ENCODE measurements at places on chromosomes 3 and 15. TPM values are rescaled to one million over a fixed set of nuclear protein-coding genes. Genes with fewer than 3 reads are reported as not detected.

Gene ASB14
- total RNA-seq, result not detected

Gene PLXNA1
- 23.3 TPM for total RNA-seq

Gene HRG
- total RNA-seq, result not detected

Gene ADGRG7
- total RNA-seq, result 0.35 TPM

Gene SAMMSON
- not detected for total RNA-seq

Gene KBTBD13
- total RNA-seq, result not detected

- peak; percentile 99 for DNase-seq
Observed at GRCh38 chr3:171306631-171307030, 153.6 kb downstream of the TNIK start.

GRCh38 chr3:77244981-77245380, 205.1 kb downstream of the ROBO2 start:
- no peak for DNase-seq

DNA sequence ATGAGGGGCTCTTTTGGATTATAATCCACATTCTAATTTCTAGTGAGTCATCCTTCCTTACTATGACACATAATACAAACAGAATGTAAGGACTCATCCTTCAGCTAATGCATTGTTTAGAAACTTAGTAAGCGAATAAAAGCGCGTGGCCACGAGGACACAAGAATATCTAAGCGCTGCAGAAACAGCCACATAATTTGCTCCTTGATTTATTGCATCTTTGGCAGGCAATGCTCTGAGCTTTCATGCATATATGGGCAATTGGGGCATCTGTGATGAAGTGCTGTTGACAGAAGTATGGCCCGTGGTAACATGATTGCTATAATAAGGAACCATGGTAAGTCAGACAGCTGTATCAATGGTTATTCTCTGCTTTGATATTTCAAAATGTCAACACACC, 191.3 kb upstream of the ZNF385D start:
- DNase-seq, result peak; percentile 8

- no peak for DNase-seq
Observed at GRCh38 chr15:60373327-60373726, 24.5 kb downstream of the ANXA2 start.

GRCh38 chr3:55923207-55923606, 436.1 kb upstream of the WNT5A start:
- DNase-seq, result peak; percentile 19

DNA sequence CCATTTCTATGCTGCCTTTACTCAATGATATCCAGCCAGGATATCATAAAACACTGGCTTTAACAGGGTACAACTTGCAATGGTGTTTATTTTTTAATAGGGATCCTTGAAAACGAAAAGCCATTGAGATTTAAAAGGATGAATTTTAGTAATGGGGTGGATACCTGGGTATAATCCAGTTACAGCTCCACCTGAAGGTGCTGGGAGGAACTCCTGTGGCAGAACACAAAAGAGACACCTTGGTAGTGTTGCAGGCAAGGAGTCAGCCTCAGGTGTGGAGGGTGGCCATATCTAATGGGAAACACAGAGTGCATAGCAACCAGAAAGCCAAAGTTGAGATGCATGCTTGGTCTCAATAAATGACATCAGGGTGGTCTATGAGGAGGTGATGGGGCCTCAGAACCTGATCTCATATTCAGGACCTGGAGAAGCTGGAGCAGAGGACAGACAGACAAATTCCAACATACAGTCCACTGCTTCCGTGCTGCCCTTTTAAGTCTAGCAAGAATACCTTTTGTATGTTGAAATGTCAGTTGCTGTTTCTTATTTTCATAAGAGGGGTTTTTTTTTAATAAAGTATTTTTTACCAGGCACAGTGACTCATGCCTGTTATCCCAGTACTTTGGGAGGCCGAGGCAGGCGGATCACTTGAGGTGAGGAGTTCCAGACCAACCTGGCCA, 12.0 kb upstream of the PAQR9 start:
- no peak for DNase-seq

DNA sequence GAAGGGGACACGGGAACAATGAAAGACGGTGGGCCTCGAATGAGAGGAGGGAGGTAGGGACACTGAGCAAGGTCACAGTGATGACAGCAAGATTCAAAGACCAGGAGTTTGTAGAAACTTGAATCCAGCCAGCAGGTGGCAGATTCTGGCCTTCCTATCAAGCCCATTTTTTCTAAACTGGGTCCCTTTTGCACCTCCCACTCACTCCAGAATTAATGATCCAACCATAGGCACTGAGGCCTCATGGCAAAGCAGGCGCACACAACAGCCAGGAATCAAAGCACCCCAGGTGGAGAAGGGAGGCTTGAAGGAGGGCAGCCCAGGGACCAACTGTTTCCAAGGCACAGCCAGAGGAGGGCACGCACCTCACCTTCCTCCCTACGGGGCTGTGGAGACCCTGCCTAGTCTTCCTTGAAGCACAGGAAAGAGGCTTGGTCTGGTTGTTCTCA, 90.2 kb downstream of the ANP32A start:
- DNase-seq, result peak; percentile 76

GRCh38 chr3:193842832-193843473, 249.9 kb downstream of the OPA1 start:
- no peak for DNase-seq

DNA sequence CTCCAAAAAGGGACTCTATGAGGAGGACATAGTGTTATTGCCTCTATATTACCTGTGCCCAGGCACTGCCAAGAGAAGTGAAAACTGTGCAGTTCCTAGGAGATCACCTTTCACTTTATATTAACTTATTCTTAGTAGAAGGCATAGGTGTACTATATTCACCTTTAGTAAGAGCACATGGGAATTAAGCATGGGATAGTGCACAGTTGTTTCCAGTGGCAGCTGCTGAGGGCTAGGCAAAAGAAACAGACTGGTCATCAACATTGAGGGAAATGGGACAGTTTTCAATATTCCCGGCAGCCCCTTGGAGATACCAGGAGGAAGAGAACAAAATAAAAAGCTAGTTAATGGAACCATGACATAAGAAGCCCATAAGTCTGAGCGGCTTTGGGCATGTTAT, 100.9 kb downstream of the PLCL2 start:
- no peak for DNase-seq

DNA sequence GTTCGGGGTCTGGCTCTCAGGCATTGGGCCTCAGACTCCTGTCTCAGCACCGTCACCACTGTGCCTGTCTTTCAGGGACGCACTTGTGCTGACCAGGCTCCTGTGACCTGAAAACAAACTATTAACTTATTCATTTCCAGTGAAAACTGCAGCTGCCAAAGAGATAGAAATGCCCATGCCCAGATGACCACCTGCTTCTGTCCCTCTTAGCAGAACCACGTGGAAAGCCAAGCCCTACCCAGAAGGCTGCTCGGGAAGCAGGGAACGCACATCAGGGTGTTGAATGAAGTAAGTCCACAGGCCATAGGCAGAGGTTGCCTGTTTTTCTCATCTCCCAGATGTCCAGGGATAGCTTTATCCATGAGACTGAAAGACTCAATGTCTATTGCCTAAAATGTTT, 219.3 kb downstream of the EBLN2 start:
- DNase-seq, result no peak
